IMR-90 (cell line): ENCODE measurements at places on chromosomes 16 and 17.
A peak's percentile ranks its signal among the peaks of the same experiment; 100 is the strongest.

- no peak for DNase-seq
These were observed 2.5 kb downstream of the TAC4 start for GRCh38 chr17:49845321-49845720.

- no peak for DNase-seq
These were observed 29.0 kb downstream of the ETV4 start for GRCh38 chr17:43517161-43517560.

DNA sequence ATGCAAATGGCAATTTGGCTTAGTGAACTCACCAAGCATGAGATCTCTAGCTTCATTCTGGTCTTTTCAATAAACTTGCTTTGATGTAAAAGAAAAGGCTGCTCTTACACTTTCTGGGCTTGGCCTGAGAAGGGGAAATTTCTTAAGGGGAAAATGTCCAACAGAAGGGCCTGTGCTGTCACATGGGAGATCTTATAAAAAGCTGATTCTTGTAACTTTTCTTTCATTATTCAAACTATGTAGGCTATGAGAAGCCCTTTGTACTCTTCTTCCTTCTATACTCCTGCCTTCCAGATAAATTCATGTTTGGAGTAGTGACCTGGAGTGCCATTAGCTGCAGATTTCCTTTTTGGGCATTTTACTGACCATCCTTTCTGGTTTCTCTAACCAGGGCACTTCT, 16.9 kb downstream of the LIMD2 start:
- DNase-seq: no peak

GRCh38 chr16:68577352-68577853, 38.3 kb downstream of the ZFP90 start:
- no peak for DNase-seq

DNA sequence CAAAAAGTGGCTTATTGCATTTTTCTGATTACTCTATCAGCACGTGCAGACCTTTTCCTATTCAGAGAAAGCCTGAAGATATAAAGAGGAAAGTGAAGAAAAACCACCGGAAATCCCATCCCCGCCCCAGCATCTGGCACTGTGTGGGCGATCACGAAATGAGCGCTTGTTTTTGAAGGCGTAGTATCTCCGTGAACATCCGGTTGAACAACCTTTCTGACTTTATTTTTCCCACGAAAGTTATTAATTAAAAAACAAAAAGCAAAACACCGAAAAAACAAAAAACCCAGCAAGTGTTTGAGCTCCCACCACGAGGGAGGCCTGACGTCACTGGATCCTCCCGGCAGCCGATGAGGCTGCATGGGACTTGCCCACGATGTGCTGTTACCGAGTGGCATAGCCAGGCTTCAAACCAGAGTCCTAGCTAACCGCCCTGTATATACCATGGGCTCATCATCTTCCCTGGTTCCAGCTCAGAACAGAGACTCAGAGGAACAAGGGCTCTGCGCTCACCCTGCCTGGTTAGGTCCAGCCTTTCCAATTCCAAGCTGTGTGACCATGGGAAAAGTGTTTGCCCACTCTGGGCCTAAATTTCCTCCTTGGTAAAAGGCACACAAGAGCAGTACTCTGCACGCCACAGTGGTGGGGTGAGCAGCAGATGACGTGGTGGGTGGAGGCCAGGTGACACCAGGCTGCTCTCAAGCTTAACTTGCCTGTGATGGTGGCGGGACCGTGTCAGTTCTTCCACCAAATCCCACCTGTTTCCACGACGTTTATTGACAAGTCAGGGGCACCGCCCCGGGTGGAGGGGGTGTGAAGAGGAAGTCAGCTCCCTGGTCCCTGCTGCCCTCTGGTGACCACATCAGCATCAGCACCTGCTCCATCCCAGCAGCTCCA, 34.3 kb upstream of the IL21R start:
- DNase-seq: peak; percentile 63

DNA sequence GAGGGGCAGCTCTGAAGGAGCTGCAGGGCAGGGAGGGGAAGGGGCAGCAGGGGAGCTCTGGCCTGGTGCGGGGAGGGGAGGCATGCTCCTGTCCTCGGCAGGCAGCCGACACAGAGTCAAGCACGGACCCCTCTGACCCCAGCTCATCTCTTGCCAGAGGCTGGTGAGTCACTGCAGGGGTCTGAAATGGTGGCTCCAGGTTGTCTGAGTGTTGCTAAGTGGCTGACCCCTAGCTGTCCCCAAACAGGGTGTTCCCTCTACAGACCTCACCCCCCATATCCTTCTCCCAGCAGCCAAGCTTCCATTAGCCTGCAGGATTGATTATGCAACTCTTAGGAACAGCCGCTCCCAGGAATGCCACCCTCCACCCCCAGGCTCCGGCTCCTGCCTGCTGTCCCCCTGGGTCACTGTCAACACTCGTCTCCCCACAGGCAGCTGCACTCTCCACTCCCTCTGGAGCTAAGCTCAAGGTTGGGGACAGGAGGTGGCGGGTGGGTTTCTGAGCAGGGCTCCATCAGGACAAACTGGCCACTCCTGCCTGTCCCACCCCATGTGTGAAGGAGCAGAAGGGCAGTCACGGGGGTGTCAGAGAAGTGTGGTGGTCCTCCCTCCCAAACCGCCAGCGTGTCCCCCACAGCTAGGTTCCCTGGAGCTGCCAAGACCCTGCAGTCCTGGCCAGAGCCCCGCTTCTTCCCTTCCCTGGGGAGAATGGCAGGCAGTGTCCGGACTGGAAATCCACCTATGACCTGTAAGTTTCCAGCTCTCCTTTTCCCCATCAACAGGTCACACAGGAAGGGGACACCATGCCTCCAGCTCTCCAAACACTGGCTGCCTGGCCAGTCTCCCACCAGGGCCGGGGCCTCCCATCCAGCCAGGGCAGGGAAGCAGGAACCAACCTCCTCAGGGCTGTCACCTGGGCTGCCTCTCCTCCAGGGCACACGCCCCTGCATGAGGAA, 1.0 kb downstream of the MYLK3 start:
- DNase-seq: no peak

DNA sequence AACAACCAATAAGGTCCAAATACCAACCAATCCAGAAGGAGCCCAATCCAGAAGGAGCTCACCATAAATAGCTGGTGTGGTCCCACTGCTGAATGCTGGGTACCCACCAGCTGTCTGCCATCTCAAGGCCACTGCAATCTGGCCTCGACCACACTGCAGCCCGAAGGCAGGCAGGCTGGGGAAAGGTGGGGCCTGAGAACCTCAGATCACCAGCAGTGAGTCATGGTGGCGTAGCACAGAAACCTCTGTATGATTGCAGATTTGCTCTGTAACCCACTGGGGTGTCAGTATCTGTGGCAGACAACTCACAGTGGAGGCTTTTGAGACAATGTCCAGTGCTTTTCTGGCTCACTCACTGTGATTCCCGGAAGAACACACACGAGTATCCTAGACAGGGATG, 14.7 kb upstream of the CMTR2 start:
- DNase-seq: peak; percentile 4

DNA sequence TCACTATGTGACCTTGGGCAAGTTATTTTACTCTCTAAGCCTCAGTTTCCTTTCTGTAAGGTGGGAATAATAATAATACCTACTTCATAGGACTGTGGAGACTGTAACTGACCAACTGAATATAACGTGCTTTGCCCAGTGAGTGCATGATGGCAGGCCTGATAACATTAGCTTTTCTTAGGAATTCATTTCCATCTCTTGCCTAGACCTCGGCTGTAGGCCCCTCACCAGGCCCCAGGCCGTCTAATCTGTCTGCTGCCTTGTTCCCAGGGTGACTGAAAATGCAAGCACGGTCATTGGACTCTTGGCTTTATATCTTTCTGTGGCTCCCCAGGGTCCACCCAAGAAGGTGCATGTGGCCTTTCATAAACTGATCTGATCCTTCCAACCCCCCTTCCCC, 6.7 kb upstream of the UBE2O start:
- DNase-seq: no peak

- DNase-seq: no peak
These were observed 182.8 kb downstream of the FTO start for GRCh38 chr16:53886482-53887378.

DNA sequence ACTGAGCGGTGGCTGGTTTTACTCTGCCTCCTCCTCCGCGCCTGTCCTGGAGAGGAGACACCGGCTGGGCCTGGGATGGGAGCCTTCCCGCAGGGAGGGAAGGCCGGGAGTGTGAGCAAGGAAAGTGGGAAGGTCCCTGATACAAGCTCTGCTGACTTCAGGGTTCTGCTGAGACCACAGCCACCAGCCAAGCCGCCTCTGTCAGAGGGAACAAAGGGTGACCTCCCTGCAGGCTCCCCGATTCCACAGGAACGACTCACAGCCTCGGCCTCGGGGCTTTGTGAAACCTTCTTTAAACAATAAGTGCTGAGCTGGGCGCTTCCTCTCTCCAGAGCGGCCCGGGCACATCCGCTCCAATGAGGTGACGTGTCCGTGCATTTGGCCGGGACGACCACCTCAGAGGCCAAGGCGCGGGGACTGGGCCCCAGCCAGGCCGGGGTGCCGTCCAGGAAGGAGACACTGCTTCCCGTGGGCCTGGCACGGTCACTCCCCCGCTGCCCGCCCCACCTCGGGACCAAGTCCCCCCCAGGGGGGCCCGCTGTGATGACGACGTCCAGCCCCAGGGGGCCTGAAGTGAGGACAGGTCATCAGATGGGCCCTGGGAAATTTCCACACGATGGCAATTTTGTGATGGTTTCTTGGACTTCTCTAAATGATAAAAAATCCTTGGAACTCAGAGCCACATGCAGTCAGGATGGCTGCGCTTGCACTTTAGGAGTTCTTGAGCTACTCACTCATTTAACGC, 11.8 kb upstream of the CIBAR2 start:
- peak; percentile 87 for DNase-seq

DNA sequence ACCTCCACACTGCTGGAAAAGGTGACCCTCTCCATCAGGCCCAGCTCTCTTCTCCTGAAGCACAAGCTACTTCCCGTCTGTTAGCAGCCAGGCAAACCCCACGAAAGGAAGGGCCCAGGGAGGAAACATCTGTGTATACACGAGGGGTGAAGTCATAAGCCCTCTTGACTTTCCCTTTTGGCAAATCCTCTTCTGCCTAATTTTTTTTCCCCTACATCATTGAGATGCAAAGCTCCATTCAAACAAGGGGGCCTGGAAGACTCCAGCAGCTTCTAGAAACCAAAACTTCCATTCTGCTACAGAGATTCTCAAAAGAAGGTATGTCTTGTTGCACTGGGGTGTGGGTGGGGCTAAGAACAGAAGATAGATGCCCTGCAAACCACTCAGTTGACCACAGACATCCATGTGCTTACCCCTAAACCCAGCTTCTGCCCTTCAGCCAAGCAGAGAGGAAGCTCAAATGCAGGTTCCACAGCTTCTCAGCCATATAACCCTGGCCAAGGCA, 145.6 kb upstream of the RCVRN start:
- peak; percentile 88 for DNase-seq

DNA sequence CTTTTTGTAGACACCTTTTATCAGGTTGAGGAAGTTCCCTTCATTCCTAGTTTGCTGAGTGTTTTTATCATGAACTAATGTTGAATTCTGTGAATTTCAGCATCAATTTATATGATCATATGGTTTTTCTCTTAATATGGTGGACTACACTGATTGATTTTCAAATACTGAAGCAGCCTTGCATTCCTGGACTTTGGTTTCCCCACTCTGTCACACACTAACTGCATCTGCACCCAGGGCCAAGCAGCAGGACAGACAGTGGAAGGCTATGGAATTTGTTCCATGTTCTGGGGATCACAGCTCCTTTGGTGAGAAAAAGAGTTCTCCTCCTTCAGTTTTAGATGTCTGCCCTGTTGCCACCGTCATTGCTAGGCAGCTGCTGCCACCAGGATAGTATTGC, 7.8 kb downstream of the TERF2 start:
- no peak for DNase-seq

DNA sequence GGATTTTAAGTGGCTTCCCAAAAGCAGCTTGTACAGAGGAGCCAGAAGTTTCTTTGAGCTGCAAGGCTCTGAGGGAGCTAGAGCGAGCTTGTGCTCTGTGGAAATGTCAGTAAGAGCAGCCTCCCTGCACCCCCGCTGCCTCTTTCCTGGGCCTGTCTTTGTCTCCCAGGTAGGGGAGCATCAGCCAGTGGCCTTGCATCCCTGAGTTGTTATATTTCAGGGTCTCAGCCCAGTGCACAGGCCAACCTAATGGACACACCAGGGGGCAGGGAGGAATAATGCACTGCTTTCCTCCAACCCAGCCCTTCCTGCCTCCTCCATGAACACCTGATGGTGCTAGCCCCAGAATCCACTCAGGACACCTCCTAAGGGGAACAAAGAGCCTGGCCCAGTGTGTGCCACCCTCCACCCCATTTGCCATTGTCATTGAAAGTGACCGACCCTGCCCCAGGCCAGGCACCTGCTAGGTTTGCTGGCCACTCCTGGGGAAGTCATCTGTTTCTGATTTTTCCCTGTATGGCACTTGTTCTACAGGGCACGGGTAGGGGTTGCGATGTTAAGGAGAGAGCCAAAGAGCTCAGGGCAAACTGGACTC, 6.3 kb downstream of the TPPP3 start:
- no peak for DNase-seq

- DNase-seq: peak; percentile 93
These were observed 18.4 kb downstream of the CYB5D2 start for GRCh38 chr17:4161192-4161966.

- peak; percentile 62 for DNase-seq
These were observed 1.2 kb downstream of the ATP6V0A1 start for GRCh38 chr17:42459801-42460281.

DNA sequence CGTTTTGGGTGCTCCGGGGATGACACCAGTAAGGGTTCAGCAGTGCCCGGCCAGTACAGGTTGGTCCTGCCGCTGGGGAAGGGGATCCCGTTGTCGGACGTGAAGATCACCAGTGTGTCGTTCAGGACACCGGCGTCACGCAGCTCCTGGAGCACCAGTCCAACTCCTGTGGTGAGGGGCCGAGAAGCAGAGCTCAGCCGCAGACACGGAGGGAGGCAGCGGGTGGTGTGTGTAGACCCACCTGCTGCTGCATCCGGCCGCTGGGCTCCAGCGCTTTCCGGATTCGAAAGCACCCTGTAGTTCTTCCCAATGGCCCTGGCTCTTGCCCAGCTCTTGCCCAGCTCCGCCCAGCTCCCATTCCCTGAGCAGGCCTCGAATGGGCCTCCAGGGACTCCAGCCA, 8.0 kb downstream of the SGSH start:
- no peak for DNase-seq

DNA sequence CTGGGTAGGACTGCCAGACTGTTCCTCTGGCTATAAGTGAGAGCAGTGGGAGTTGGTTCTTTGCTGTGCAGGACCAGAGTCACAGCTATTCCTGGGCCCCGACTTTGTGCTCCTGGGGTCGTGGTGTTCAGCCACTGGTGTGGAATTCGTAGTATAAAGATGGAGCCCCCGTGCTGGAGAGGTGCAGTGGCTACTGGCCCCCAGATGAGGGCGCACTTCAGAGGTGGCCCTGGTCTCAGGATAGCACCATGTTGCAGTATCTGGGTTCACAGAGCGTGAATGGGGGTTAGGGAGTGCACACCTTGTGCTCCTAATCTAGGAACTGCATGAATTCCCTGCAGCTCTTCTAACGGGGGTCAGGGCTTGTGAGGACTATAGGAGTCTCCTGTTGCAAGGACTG, 21.1 kb downstream of the TANC2 start:
- no peak for DNase-seq
